ENCODE measurements at places on chromosomes 12 and 14. TPM values are rescaled to one million over a fixed set of nuclear protein-coding genes. Genes with fewer than 3 reads are reported as not detected.
A peak's percentile ranks its signal among the peaks of the same experiment; 100 is the strongest.

DNA sequence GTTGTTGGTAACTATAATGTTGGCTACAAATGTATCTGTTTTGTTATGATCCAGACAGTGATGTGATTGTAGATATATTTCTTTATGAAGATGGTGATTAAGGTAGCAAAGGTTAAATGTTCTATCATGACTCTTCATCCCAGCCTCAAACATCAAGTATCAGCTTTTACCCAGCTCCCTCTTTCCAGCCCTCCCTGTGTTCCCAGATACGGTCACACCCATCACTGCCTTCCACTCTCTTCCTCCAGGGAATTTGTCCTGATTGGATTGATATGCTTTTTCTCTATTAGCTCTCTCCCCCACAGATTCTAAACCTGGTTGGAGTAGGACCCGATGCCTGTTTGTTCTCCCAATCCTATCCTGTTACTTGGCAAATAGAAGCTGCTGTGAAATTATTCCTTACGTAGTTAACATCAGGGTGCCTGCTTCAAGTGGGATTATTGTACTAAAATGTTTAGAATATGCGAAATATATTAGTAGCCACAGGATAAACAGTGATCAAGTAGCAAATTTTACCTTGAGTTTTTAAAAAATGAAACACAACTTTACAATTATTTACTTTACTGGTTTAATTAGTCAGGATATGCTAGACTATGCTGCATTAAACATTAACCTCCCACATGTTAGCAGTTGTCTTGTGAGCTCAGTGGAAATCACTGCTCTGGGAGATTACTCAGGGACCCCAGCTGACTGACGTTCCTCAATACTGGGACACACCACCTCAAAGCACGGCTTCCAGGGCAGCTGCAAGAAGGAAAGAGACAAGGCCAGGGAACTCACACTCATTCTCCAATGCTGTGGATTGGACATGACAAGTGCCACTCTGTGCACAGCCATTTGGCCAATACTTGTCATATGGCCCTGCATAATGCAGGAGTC, 165.3 kb downstream of the ALX1 start:
- H3K4me1 ChIP-seq: no peaks in the 10 kb centered on the region
- H3K36me3 ChIP-seq: no peaks in the 10 kb centered on the region
- no peak overlapping the region for H3K4me3 ChIP-seq
- H3K27me3 ChIP-seq: peaks cover 3% of the 10 kb centered on the region
- no peak for DNase-seq

DBX2 gene
- not detected for polyA plus RNA-seq

ING4 gene
- 21.4 TPM for polyA plus RNA-seq

LTB4R2 gene
- polyA plus RNA-seq: 0.42 TPM

- H3K4me1 ChIP-seq: peaks cover 3% of the 10 kb centered on the region
- H3K27me3 ChIP-seq: peaks cover 2% of the 10 kb centered on the region
- H3K36me3 ChIP-seq: no peaks in the 10 kb centered on the region
- no peak overlapping the region for H3K4me3 ChIP-seq
Observed at GRCh38 chr14:65946494-65946893, 534.0 kb downstream of the FUT8 start.

TRIM9 gene
- polyA plus RNA-seq: 0.05 TPM

DNA sequence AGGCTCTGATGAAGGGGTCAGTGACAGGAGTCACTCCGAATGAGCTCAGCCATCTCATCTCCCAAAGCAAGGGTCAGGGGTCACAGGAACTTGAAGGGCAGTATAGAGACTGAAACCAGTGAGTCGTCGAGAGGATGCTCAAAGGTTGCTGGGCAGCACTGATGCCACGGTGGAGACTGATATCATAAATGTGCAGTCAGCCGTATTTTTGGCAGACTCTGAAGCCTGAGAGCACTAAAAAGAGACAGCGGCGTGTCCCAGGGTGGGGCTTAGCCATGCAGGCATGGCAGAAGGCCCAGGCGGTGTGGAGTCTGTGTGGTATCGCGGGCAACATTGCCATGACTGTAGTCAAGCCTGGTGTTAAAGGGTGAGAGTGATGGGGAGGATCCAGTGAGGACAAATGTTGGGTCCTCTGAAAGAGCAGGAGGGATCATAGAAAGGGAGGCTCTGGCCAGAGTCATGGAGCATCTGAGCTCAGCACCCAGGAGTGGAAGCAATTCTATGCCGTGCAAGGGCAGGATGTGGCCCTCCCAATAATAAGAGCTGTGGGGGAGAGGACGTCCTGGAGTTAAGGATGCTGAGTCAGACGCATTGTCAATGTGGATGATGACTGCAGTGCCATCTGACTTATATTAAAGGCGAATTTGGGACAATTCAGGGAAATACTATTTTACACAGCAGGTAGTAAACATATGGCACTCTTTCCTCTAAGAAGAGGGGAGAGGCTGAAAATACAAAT, 241.2 kb upstream of the FKBP4 start:
- no peak for DNase-seq
- H3K27me3 ChIP-seq: peaks cover 13% of the 10 kb centered on the region

SIX1 gene
- not detected for polyA plus RNA-seq

GRIP1 gene
- polyA plus RNA-seq: not detected

GRCh38 chr12:79203058-79203647, 338.6 kb downstream of the SYT1 start:
- H3K27ac ChIP-seq: no peak overlapping the region
- no peaks in the 10 kb centered on the region for H3K27me3 ChIP-seq
- H3K4me1 ChIP-seq: no peaks in the 10 kb centered on the region

- DNase-seq: no peak
- H3K27ac ChIP-seq: no peak overlapping the region
- H3K27me3 ChIP-seq: no peaks in the 10 kb centered on the region
- H3K4me1 ChIP-seq: no peaks in the 10 kb centered on the region
- no peak overlapping the region for H3K4me3 ChIP-seq
- H3K36me3 ChIP-seq: no peaks in the 10 kb centered on the region
Observed at GRCh38 chr14:28764257-28765160, 2.1 kb upstream of the FOXG1 start.

DNA sequence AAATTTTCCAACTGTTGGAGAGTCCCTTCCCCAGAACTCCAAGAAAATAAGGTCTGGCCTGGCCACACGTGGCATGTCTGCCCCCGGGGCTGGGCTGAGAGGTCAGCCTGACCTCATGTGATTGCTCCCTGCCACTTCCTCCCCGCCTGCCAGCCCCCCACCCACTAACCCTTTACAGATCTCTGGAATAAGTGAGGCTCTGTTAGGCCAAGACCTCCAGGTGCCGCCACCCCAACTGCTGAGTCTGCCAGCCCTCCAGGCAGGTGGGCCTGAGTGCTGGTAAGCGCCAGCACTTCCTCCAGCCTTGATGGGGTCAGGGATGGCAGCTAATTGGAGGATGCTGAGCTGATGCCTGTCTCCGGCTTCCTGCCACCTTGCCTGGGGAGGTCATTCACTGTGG, 658.4 kb downstream of the MED13L start:
- no peaks in the 10 kb centered on the region for H3K27me3 ChIP-seq
- no peak for DNase-seq
- no peak overlapping the region for H3K27ac ChIP-seq
- H3K4me1 ChIP-seq: no peaks in the 10 kb centered on the region
- H3K4me3 ChIP-seq: no peak overlapping the region

GRCh38 chr12:108313241-108313605, 25.9 kb downstream of the CMKLR1 start:
- no peaks in the 10 kb centered on the region for H3K27me3 ChIP-seq
- H3K36me3 ChIP-seq: no peaks in the 10 kb centered on the region
- no peak overlapping the region for H3K4me3 ChIP-seq
- H3K4me1 ChIP-seq: peaks cover 85% of the 10 kb centered on the region
- H3K27ac ChIP-seq: peak overlapping the region; percentile 71

TPPP2 gene
- not detected for polyA plus RNA-seq

MGAT4C gene
- not detected for polyA plus RNA-seq

DNA sequence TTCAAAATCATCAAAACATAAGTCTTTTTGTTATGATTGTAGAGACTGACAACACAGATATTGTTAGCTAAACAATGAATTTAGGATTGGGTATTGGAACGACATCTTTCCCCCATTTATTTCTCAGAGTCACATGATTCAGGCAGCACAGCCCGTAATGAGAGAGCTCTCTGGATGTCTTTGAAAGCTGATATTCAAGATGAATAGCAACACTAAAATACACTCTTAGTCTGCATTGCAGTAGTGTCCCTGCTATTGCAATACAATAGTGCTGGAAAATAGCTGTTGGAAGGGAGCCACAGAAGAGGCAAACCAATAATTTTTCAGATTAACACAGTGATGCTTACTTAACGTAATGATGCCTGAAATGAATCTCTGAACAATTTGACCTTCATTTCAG, 9.9 kb downstream of the GTSF1 start:
- peaks cover 3% of the 10 kb centered on the region for H3K4me1 ChIP-seq
- DNase-seq: no peak
- no peaks in the 10 kb centered on the region for H3K27me3 ChIP-seq
- no peak overlapping the region for H3K27ac ChIP-seq
- H3K4me3 ChIP-seq: no peak overlapping the region
- no peaks in the 10 kb centered on the region for H3K36me3 ChIP-seq

LIN7A gene
- polyA plus RNA-seq: 0.35 TPM

- peaks cover 65% of the 10 kb centered on the region for H3K4me1 ChIP-seq
- H3K4me3 ChIP-seq: peak overlapping the region; percentile 26
- no peaks in the 10 kb centered on the region for H3K36me3 ChIP-seq
- DNase-seq: peak; percentile 51
Observed at GRCh38 chr12:124771462-124772288, 92.0 kb downstream of the SCARB1 start.

GDF11 gene
- 0.83 TPM for polyA plus RNA-seq

GRCh38 chr14:81268016-81268416, 47.3 kb upstream of the GTF2A1 start:
- H3K36me3 ChIP-seq: no peaks in the 10 kb centered on the region
- H3K4me1 ChIP-seq: no peaks in the 10 kb centered on the region
- DNase-seq: no peak
- no peak overlapping the region for H3K4me3 ChIP-seq

- no peaks in the 10 kb centered on the region for H3K27me3 ChIP-seq
- no peaks in the 10 kb centered on the region for H3K36me3 ChIP-seq
- no peak for DNase-seq
- H3K4me1 ChIP-seq: no peaks in the 10 kb centered on the region
- peak overlapping the region; percentile 6 for H3K27ac ChIP-seq
Observed at GRCh38 chr14:34965912-34966311, 16.9 kb upstream of the SRP54 start.

GRCh38 chr12:130955238-130955816, 1.6 kb downstream of the ADGRD1 start:
- peaks cover 4% of the 10 kb centered on the region for H3K4me1 ChIP-seq
- DNase-seq: no peak
- no peaks in the 10 kb centered on the region for H3K36me3 ChIP-seq
- H3K4me3 ChIP-seq: no peak overlapping the region
- no peak overlapping the region for H3K27ac ChIP-seq

DNA sequence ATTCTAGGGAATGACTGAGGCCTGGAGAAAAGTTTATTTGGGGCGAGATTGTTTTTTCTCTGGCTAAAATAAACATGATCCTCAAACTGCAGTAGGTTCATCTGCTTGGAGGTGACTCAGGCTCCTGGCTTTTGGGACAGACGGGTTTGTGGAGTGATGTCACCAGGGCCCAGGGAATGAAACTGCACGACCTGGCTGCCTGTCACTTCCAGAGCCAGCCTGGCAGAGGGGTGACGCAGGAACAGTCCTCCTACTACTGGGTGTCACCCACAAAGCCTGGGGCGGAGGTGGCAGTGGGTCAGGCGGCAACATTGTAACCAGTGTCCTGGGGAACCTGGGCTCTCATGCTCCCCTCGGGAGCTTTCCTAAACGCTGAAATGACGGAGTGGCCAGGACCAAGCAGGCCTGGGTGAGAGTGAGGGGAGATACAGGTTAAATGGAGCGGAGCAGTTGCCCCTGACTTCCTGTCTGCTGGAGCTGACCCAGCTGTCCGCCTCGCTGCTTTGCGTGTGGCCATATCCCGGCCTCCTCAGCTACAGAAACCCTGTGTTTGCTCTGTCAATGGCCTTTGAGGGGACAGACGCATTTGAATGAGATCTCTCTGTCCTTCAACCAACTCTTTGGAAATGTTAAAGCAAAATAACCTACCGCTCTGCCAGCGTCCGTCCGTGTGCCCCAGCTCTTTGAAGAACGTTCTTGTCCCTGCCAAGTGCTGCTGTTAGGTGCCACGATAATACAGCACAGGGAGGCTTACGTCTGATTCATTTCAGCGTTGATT, 6.5 kb downstream of the HIP1R start:
- no peaks in the 10 kb centered on the region for H3K27me3 ChIP-seq
- peaks cover 3% of the 10 kb centered on the region for H3K4me1 ChIP-seq
- DNase-seq: no peak
- H3K27ac ChIP-seq: no peak overlapping the region
- H3K36me3 ChIP-seq: no peaks in the 10 kb centered on the region

GRCh38 chr14:33839193-33840076, 111.4 kb downstream of the EGLN3 start:
- no peak overlapping the region for H3K4me3 ChIP-seq
- H3K36me3 ChIP-seq: no peaks in the 10 kb centered on the region
- H3K4me1 ChIP-seq: no peaks in the 10 kb centered on the region
- peaks cover 3% of the 10 kb centered on the region for H3K27me3 ChIP-seq
- DNase-seq: no peak
